Endodermal cell (in vitro differentiated cells): ENCODE measurements at places on chromosomes 5 and 9.

GRCh38 chr9:87040410-87041009 lies 93.2 kb upstream of the GAS1 start:
- no peak overlapping the region for H3K27ac ChIP-seq
- no peaks in the 10 kb centered on the region for H3K36me3 ChIP-seq
- H3K4me1 ChIP-seq: no peaks in the 10 kb centered on the region
- H3K4me3 ChIP-seq: peak overlapping the region; percentile 83

- no peaks in the 10 kb centered on the region for H3K4me1 ChIP-seq
- H3K27me3 ChIP-seq: no peaks in the 10 kb centered on the region
- DNase-seq: no peak
- no peak overlapping the region for H3K4me3 ChIP-seq
- no peak overlapping the region for H3K27ac ChIP-seq
These were observed 91.1 kb upstream of the PPP1R26 start for GRCh38 chr9:135388530-135388929.

DNA sequence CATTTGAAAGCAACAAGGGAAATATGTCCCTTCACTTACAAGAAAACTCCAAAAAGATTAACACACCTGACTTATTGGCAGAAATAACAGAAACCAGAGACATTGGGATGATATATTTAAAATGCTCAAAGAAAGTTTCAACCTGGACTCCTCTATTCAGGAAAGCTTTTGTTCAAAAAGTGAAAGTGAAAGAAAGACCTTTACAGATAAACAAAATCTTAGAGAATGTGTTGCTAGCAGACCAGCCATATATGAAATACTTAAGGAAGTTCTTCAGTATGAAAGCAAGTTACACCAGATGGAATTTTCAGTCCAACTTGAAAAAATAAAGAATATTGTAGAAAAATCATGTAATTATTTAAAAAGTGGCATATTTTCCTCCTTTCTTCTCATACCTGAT lies 1075.1 kb downstream of the NR2F1-AS1 start:
- DNase-seq: no peak
- no peaks in the 10 kb centered on the region for H3K4me1 ChIP-seq
- H3K4me3 ChIP-seq: no peak overlapping the region
- no peaks in the 10 kb centered on the region for H3K27me3 ChIP-seq
- no peaks in the 10 kb centered on the region for H3K36me3 ChIP-seq

DNA sequence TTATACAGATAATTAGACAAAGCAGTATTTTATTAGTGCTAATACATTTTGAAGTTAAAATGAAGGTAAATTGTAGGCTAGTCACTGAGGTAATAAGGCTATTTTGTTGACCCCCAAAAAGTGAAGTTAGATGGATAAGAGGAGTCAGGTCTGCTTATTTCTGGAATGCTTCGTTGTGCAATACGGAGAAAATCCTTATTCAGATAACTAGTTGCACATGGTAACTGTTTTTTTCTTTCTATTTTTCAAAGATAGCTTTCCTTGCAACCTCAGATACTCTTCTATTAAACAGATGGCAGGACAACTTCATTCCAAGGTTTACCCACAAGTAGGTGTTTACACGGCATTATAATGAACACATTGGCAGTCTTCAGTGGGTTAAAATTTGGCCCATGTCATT lies 101.1 kb downstream of the TMEM174 start:
- DNase-seq: no peak
- H3K4me1 ChIP-seq: no peaks in the 10 kb centered on the region
- H3K27me3 ChIP-seq: peaks cover 5% of the 10 kb centered on the region

GRCh38 chr5:169870211-169870610 lies 110.1 kb downstream of the INSYN2B start:
- DNase-seq: no peak
- no peak overlapping the region for H3K4me3 ChIP-seq
- H3K36me3 ChIP-seq: no peaks in the 10 kb centered on the region
- no peaks in the 10 kb centered on the region for H3K4me1 ChIP-seq
- no peaks in the 10 kb centered on the region for H3K27me3 ChIP-seq
- H3K27ac ChIP-seq: no peak overlapping the region

- H3K36me3 ChIP-seq: no peaks in the 10 kb centered on the region
- no peaks in the 10 kb centered on the region for H3K4me1 ChIP-seq
- no peak overlapping the region for H3K27ac ChIP-seq
- no peak overlapping the region for H3K4me3 ChIP-seq
- H3K27me3 ChIP-seq: no peaks in the 10 kb centered on the region
- DNase-seq: no peak
These were observed 225.9 kb downstream of the SGCD start for GRCh38 chr5:156552855-156553358.

DNA sequence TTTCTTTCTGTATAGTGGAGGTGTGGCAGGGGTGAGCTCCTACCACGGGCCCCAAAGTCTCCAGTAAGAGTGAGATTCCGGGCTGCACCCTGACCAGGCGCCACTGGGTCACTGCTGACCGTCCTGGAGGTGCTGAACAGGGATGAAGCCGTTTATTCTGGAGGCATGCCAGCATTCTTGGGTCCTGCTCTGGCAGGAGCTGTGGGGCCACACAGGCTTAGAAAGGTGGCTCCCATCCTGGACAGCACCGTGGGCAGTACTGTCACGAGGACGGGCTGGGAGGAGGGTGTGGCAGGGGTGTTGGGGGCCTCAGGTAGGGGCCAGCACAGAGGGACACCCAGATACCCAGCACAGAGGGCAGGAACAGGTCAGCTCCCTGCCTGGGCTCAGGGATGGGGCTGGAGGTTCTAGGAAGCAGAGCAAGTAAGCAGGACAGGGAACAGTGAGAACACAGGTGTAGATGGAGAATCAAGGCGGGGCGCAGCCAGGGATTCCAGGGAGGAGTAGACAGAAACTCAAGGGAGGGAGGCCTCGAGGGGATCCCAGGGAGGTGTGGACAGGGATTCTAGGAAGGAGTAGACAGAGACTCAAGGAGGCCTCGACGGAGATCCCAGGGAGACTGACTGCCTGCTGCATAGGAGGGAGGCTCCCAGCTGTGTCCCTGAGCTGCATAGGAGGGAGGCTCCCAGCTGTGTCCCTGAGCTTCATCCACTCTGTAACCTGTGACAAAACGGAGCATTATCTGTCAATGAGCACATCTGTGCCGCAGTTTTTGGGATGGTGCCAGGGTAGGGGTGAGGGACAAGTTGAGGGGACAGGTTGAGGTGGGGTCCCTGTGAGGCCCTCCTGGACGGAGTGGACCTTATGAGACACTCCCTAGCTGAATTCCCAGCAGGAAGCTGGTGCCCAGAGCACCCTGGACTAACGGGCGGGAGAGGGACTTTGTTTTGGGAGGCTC lies 1.1 kb upstream of the PLEKHG4B start:
- no peaks in the 10 kb centered on the region for H3K36me3 ChIP-seq
- H3K27me3 ChIP-seq: peaks cover 91% of the 10 kb centered on the region
- no peaks in the 10 kb centered on the region for H3K4me1 ChIP-seq
- DNase-seq: peak; percentile 73

DNA sequence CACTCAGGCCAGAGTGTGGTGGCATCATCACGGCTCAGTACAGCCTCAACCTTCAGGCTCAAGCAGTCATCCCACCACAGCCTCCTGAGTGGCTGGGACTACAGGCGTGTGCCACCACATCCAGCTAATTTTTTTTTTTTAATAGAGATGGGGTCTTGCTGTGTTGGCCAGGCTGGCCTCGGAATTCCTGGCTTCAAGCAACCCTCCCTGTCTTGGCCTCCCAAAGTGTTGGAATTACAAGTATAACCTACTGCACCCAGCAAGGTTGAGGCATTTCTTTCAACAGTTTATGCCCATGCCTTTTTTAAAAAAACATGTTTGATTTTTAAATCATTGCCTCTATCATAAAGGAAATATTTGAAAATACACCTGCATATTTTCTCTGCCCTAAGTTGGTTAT lies 2.8 kb downstream of the RARS1 start:
- H3K27me3 ChIP-seq: no peaks in the 10 kb centered on the region

- DNase-seq: peak; percentile 74
- no peaks in the 10 kb centered on the region for H3K4me1 ChIP-seq
- no peak overlapping the region for H3K27ac ChIP-seq
- H3K4me3 ChIP-seq: no peak overlapping the region
- peaks cover 31% of the 10 kb centered on the region for H3K36me3 ChIP-seq
These were observed 7.7 kb downstream of the LPCAT1 start for GRCh38 chr5:1515921-1516571.

- H3K4me1 ChIP-seq: no peaks in the 10 kb centered on the region
- H3K36me3 ChIP-seq: no peaks in the 10 kb centered on the region
- H3K4me3 ChIP-seq: no peak overlapping the region
- H3K27me3 ChIP-seq: no peaks in the 10 kb centered on the region
- H3K27ac ChIP-seq: no peak overlapping the region
These were observed 277.5 kb downstream of the MARCHF11 start for GRCh38 chr5:15902066-15902465.

DNA sequence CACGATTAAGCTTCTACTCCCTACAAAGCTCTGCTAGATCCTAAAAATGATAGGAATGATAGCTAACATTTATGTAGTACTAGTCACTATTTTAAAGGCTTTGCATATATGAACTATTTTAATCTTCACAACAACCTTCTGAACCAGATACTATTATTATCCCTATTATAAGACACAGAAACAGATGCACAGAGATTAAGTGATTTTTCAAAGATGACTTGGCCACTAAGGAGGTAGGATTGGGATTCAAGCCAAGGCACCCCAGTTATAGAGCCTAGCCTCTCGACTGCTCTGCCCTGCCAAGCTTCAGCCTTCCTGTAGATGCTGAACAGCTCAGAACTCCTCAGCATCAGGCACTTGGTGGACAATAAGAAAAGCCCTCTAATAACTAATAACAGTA lies 200.9 kb upstream of the PTGER4 start:
- no peaks in the 10 kb centered on the region for H3K4me1 ChIP-seq
- no peak overlapping the region for H3K4me3 ChIP-seq
- H3K27ac ChIP-seq: no peak overlapping the region
- H3K27me3 ChIP-seq: no peaks in the 10 kb centered on the region

DNA sequence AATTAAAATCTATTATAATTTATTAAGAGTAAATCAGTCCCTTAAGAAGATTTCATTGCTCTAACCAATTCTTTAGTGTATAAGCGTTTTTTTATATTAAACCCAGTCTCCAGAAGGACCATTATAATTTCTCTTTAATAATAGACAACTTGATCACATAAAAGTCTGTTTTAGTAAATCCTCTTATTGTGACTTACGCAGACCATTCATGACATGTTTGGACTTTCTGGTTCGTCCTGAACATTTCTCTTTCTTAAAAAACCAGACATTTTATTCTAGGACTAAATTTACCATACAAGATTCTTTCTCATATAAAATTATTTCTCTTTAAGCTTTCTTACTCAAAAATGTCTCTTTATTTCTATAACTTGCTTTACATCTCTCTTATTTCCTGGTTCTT lies 196.2 kb upstream of the RAI14 start:
- DNase-seq: no peak
- no peaks in the 10 kb centered on the region for H3K4me1 ChIP-seq
- H3K27ac ChIP-seq: no peak overlapping the region
- no peaks in the 10 kb centered on the region for H3K36me3 ChIP-seq
- no peak overlapping the region for H3K4me3 ChIP-seq
- H3K27me3 ChIP-seq: no peaks in the 10 kb centered on the region

- H3K4me3 ChIP-seq: peak within 1 kb of the TSS; percentile 81
These were observed at the start of gene ANKRD31 for GRCh38 chr5:75236322-75237316. TSS of gene ANKRD31 (minus strand) at chr5:75236878. CDS start at chr5:75236686, 192 bp downstream.

GRCh38 chr5:169850409-169850808 lies 129.9 kb downstream of the INSYN2B start:
- H3K36me3 ChIP-seq: no peaks in the 10 kb centered on the region
- no peak overlapping the region for H3K4me3 ChIP-seq
- no peaks in the 10 kb centered on the region for H3K27me3 ChIP-seq
- no peak for DNase-seq
- H3K4me1 ChIP-seq: no peaks in the 10 kb centered on the region

DNA sequence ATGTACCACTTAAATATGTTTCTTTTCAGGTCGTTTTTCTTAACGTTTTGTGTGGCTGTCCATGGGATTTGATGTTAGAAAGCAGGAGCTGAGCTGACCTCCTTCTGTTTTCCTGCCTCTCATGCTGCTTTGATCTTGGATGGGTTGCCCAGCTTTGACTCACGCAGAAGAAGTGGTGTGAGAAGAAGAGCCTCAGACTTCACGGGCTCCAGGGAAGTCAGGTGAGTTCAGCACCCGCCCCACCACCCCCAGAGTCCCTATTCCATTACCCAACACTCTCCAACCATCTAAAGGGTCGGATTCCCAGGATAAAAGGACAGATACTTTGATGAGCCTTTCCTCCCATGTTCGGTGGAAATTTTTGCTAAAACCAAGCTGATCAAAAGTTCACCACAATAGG lies 373.4 kb downstream of the IRX2 start:
- no peak for DNase-seq
- H3K27ac ChIP-seq: no peak overlapping the region
- H3K4me3 ChIP-seq: no peak overlapping the region
- no peaks in the 10 kb centered on the region for H3K27me3 ChIP-seq
- no peaks in the 10 kb centered on the region for H3K36me3 ChIP-seq
- H3K4me1 ChIP-seq: no peaks in the 10 kb centered on the region

DNA sequence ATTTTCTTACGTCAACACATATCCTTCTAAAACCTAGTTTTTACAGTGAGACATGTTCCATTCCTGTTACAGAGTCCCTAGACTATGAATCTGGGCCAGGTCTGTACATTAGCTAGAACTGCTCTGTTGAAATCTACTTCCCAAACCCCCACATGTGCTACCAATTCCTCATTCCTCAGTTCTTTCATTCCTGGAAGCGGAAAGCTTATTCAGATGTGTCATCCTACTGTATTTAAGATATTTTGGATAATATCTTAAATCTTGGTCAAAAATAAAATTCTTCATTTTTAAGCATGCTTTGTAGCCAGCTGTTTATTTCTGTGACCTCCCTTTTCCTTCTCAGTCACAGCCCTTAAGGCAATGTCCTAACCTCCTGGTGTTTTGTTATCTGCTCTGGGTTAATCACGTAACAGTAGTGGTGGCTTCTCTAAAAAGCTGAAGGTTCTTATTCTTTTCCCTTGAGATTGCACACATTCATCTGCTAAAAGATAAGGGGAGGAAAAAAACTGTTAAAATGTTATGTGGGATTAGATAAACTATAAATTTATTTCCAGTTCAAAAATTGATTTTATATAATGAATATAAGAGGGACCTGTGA lies 35.6 kb downstream of the GLRX start:
- DNase-seq: no peak
- no peaks in the 10 kb centered on the region for H3K27me3 ChIP-seq
- H3K4me3 ChIP-seq: no peak overlapping the region
- no peak overlapping the region for H3K27ac ChIP-seq
- peaks cover 10% of the 10 kb centered on the region for H3K4me1 ChIP-seq
- peaks cover 90% of the 10 kb centered on the region for H3K36me3 ChIP-seq

DNA sequence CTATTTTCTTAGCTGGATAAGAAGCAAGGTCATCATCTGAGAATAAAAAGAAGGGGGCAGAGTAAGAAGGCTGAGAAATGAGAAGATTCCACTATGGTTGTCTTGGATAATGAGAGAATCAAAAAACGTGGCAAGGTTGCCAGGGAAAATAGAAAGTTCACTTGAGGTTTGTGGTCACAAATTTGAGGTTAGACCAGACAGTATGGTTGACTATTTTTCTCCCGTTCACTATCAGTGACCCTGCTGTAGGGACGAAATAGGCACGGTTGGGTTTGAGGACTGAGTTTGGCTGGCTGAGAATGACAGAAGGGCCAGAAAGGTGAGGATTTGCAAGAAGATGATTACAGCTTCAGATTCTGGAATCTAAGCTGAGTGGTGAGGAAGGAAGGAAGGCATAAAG lies 266.0 kb upstream of the ZNF462 start:
- H3K36me3 ChIP-seq: no peaks in the 10 kb centered on the region
- no peak overlapping the region for H3K4me3 ChIP-seq
- no peaks in the 10 kb centered on the region for H3K4me1 ChIP-seq
- H3K27ac ChIP-seq: no peak overlapping the region
- no peak for DNase-seq

GRCh38 chr5:66553916-66554575 lies 42.1 kb upstream of the MAST4 start:
- no peaks in the 10 kb centered on the region for H3K27me3 ChIP-seq
- no peaks in the 10 kb centered on the region for H3K4me1 ChIP-seq
- no peak for DNase-seq
- no peak overlapping the region for H3K27ac ChIP-seq
